ENCODE measurements at places on chromosomes 5 and 9.

DNA sequence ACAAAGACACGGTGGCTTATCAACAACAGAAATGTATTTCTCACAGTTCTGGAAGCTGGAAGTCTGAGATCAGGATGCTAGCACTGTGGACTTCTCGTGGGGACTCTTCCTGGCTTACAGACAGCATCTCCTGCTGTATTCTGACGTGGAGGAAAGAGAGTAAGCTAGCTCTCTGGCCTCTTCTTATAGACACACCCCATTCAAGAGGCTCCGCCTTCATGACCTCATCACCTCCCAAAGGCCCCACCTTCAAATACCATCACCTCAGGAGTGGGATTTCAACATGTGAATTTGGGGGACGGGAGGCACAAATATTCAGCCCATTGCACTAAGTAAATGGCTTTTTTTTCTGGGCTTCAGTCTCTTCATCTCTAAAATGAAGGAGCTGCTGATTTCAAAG lies 27.6 kb downstream of the KCNMB1 start:
- DNase-seq: no peak

DNA sequence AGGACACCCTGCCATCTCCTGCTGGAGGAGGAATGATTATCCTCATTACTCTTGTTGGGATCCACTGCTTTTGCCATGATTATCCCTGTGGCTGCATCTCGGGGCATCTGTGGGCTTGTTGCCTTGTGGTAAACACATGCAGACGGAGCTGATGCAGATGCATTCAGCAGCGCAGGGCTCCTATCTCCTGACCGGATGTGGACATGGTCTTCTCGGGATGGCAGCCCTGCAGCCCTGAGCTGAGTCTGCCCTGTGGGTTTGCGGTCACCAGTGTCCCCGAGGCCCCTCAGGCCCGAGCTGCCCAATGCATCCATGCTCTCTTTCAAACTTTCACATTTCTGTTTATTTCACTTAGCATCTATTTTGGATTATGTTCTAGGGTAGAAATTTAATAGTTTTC lies 250.4 kb upstream of the IRX1 start:
- DNase-seq: no peak

- no peak for DNase-seq
These were observed 251.7 kb downstream of the PAPPA start for GRCh38 chr9:116405321-116405720.

DNA sequence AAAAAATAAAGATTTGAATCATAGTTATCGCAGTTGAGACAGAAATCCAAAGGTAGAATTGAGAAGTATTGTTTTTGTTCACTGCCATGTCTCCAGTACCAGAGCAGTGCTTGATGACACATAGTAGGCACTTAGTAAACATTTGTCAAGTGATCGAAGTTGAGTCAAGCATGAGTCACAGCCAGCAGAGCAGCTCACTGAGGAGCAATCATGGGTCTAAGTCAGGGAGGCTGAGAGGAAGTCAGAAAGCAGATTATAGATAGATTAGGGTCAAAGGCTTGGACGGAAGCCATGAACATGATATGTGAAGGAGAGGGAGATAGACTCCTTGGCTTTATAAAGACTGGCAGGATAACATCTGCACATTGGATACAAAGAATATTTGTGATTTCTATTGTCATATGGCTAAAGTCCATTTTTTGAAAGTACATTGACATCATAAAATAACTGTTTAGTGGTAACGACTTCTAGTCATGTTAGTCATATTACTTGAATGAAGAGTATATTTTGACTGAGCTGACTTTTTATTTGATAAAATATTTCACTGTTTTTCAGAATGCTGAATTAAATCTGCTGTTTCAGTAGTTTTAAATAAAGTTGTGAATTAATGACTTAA lies 168.5 kb downstream of the RAB3C start:
- DNase-seq: no peak

DNA sequence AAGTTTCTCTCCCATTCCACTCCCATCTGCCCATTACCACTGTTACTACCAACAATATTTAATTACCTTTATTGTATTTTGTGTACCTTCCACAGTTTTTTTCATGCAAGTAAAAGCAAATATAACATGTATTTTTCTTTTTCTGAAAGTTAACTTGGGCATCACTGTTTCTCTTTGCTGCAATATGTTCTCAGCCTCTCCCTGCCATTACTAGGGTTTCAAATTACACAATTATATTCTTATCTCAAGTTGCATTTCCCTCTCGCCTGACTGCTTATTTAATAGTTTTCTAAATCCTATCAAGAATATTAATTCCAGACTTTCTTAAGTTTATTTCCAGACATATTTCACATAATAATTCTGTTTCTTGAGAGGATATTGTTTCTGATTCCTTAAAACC lies 46.9 kb upstream of the GAS1 start:
- no peak for DNase-seq

GRCh38 chr9:5442400-5443011 lies 4.8 kb upstream of the PLGRKT start:
- no peak for DNase-seq

GRCh38 chr5:15366676-15367391 lies 133.1 kb upstream of the FBXL7 start:
- no peak for DNase-seq

GRCh38 chr9:127927201-127927987 lies 3.2 kb downstream of the PIP5KL1 start:
- DNase-seq: peak; percentile 70

DNA sequence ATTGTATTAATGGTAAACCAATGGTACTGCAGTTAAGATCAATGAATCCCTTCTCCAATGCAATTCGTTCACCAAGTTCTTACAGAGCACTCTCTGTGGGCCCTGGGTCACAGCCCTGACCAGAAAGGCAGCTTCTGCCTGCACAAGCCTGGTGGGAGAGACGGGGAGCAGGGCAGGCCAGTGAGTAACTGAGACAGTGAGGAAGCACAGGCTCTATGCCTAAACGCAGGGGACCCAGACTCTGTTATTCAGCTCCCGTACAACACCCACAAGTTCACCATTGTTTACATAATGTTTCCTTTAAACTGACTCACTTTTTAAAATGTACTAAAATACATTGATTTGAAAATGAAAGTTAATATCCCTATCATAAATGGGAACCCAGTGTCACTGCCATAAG lies 40.5 kb upstream of the CTSL start:
- no peak for DNase-seq

DNA sequence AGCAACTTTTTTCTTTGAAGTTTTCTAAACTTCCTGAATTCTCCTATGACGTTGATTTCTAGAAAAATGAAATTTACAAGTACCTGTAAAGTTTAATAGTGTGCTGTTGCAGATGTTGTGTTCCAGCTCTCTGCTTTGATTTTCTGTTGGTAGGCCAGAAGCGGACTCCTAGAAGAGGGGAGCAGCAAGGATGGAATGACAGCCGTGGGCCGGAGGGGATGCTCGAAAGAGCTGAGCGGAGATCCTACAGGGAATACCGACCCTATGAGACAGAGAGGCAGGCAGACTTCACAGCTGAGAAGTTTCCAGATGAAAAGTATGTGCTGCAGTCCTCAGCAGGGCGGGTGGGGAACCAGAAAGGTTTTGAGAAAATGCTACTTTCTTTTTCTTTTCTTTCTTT lies 8.3 kb downstream of the HABP4 start:
- no peak for DNase-seq

- no peak for DNase-seq
These were observed 41.3 kb upstream of the ITGA2 start for GRCh38 chr5:52947851-52948250.

DNA sequence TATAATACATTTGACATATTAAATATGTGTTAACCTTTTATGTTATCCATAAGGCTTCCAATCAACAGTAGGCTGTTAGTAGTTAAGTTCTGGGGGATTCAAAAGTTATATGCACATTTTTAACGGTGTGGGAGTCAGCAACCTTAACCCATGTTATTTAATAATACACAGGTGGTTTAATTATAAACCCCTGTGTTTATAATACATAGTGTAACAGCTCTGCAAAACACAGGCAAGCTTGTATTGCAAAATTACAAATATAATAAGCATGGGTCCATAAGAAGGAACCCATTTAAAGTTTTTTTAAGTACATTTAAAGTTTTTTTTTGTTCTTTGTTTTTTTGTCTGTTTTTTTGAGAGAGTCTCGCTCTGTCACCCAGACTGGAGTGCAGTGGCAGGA lies 14.5 kb upstream of the RAD23B start:
- no peak for DNase-seq

GRCh38 chr5:98497418-98497817 lies 276.0 kb upstream of the RGMB start:
- DNase-seq: no peak

DNA sequence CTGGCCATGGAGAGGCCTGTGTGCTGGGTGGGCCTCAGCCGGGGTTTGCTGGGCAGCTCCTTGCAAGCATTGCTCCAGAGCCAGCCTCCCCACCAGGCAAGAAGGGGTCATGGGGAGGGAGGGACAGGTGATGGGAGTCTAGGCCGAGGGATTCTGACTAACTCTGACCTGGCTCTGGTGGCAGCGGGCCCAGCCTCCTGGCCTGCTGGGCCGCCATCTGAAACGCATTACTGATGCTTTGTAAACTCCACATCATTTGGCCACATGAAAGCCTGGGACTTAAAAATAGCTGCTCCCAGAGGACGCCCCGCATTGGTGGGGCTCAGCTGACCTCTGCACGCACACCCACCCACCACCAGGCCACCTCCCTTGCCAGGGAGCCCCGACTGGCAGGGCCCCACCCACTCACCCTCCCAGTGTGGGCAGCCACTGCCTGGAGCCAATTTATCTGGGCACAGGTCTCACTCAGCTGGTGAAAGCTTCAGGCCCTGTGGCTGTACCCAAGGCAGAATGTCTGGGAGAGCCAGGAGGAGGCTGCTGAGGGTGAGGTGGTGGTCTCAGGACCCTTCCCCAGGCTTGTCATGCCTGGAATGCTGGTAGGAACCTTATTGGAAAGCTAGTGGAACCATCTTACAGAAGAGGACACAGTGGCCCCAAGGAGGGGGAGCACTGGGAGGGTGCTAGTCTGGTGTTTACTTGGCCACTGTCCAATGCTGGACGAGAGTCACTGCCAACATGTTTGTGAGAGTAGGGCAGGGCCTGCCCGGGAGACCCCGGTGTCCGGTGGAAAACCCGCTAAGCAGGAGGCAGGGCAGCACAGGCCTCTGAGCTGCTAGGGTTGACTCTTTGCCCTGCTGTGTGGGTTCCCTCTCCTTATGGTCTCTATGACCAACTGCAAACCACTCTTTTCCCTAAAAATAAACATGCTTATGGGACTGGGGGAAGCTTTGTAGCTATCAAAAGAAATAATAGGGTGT lies 10.8 kb downstream of the TCF7 start:
- no peak for DNase-seq

DNA sequence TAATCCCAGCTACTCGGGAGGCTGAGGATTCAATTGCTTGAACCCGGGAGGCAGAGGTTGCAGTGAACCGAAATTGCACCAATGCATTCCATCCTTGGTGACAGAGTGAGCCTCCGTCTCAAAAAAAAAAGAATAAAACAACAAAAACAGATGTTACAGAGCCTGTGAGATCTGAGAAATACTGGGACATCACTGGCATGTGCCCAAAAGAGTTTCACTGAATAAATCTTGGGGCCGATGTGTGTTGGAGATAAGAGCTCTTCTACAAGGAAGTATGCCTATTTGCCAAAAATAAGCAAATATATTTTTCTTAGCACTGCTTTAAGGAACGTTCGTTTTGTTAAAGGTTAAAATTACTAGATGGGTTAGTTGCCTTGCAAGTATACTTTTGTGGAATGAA lies 55.1 kb downstream of the KIAA1958 start:
- DNase-seq: no peak

GRCh38 chr9:14730461-14730898 lies 7.9 kb upstream of the CER1 start:
- no peak for DNase-seq

GRCh38 chr5:141806626-141807025 lies 71.6 kb downstream of the PCDH1 start:
- no peak for DNase-seq

DNA sequence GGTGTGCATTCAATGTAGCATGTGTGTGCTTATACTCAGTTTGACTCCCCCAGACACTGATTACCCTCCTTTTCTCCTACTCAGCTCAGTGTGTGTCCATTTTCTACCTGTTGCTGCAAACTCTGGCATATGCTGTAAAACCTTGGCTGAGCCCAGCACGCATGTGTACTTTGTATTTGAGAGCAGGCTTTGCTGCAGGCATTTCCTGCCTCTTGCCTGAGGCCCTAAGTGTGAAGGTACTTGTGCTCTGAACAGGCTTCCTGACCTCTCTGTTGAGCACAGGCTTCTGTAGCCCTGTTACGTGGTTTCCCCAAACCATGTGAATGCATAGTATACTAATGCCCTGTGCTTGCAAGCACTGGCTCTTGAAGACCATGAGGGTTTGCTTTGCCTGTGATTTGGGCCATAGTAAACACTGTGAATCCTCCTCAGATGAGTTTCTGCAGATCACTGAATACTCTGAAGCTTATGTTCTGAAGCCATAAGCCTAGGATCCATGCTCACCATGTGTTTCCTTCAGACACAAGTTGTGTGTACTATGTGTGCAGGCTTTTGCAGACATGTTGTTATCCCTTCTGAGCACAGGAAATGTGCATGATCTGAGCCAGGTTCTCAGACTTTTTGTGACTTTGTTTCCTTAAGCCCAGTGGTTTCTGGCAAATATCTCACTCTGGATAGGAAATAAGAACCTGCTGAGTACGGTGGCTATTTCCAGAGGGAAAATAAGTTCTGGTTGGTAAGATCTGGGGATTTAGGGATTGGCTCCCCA lies 124.9 kb upstream of the RUSC2 start:
- no peak for DNase-seq

DNA sequence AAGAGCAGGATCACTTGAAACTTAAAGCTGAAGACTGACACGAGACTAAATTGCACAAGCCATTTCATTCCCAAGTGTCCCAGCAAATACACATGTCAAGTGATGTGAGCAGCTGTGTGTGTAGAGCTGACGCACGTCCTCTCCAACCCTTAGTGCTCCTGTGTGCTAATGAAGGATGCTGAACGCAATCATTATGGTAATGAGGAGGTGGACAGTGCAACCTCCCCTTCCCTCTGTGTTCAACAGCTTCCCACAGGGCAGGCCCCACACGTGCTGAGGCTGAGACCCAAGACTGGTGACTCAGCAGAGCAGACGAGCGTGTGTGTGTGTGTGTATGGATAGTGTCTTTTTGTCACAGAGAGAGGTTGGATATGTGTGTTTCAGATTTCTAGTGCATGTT lies 702.1 kb downstream of the SEMA5A start:
- DNase-seq: no peak

DNA sequence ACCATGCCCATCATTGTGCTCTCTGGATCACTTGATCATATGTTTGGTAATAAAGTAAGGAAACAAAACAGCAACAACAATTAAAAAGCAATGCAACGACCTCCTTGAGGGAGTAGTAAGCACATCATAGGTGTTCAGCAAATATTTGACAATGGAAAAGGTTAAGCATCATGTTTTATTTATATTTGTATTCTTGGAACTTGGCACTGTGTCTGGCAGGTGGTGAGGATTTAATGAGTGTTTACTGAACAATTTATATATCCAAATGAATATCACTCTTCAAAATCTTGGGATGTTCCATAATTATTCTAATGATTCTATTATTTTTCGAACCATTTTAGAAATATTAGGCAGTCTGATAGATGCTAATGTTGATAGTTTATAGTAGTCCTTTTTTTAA lies 6.2 kb downstream of the PIP5K1B start:
- DNase-seq: no peak
